ENCODE measurements at places on chromosomes 11 and 22. TPM values are rescaled to one million over a fixed set of nuclear protein-coding genes. Genes with fewer than 3 reads are reported as not detected.

GRCh38 chr11:10455637-10456487, 798 bp downstream of the AMPD3 start:
- no peak for DNase-seq

GRCh38 chr11:19738124-19738523, 25.5 kb downstream of the NAV2 start:
- no peak for DNase-seq

DNA sequence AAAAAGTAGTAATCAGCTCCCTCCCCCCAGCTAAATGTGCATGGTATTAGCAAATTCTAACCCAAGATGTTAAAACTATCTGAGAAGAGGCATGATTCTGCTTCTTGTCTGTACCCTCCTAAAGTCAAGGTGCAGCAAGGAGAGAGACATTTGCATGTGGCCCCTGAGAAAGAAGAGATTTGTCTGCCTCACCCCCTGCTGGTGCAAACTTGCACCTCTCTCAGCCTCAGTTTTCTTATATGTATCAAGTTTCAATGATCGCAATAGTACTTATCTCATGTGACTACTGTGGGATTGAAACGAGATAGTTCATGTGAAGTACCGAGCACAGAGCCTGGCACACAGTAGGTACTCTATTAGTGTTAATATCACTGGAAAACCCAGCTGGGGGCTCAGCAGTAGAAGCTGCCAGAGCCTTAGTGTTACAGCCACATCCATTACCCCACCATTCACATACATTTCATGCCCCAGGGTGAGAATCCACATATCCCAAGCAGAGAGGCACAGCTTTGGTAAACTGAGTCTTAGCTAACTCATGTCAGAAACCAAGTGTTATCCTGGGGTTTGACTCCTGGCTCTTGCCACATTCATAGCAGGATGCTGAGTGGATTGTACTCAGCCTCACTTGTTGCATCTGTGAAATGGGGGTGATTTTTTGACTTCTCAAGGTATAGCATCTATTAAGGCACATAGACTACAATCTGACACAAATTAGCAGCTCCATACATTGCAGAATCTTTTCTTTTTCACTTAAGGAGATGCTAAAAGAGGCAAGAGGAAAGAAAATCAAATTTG, 24.9 kb downstream of the CD44 start:
- DNase-seq: no peak

Gene PGR
- 4.8 TPM for total RNA-seq

Gene MLC1
- total RNA-seq: not detected

GRCh38 chr11:111696556-111696955, 69.6 kb downstream of the PPP2R1B start:
- no peak for DNase-seq

Gene OTOG
- total RNA-seq: not detected

DNA sequence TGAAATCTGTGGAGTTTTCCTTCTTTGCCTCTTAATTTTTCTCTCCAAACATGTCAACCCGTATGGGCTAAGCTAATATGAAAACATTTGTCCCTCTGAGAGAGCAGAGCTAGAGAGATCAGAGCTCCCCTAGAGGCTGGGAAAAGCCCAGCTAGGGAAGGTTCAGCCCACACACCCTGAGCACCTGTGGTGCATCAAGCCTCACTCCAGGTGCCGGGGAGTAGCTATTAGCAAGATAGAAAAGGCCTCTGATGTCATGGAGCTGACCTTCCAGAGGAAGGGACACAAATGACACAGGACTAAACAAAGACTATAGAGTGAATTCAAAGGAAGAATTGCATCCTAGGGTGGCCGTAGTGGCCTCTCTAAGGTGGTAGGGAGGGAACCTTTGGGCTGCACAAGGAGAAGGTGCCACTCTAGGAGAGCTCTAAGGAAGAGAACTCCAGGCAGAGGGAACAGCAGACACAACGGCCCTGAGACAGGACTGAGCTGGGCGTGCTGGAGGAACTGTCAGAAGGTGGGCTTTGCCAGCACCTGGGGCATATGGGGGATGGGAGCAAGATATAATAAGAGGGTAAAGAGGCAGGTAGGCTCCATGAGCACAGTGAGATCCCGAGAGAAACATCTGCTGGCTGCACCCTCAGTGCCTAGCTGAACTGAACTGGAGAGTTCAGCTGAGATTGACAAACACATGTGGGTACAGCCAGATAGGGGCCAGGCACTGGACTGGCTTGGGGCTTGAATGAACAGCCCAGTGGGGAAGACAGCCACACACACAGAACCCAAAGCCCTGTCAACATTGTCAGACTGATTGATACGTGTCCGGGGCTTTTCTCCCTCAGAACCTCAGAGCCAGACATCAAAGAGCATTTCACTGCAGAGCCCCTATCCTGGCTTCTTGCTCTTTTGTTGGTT, 65.5 kb upstream of the DRD2 start:
- DNase-seq: no peak

DNA sequence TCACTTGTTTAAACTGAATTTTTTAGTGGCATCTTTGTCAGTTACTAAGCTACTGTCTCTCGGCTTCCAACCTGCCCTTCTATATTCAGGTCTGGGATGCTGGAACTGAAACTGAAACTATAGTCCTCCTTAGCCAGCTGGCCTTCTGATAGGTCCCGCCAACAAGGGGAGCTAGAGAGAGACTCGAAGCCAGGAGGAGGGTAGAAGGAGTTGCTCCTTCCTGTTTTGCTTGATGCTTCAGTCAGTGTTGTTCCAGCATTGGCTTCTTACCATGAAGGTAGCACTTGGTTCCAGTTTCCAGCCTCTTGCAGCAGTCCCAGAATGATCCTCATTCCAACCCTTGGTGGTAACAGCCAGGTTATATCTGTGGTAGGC, 32.9 kb upstream of the HORMAD2 start:
- DNase-seq: no peak

DNA sequence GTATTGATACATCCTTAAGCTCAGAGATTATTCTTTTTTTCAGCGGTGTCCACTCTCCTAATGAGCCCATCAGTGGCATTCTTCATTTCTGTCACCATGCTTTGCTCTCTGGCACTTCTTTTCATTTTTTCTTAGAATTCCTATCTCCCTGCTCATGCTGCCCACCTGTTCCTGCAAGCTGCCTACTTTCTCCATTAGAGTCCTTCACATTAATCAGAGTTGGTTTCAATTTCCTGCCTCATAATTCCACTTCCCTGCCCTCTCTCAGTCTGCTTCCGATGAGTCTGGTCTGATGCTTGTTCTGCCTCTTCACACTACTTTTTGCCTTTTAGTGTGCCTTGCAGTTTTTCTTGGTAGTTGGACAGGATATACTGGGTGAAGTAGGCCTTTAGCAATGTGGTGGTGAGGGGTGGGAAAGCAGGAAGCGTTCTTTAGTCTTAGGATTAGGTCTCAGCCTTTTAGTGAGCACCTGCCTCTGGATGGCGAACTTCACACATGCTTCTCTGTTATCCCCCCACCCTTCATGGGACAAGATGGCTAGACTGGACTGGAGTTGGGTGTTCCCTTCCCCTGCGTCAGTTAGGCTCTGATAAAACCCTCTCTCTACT, 53.6 kb downstream of the CECR2 start:
- no peak for DNase-seq

DNA sequence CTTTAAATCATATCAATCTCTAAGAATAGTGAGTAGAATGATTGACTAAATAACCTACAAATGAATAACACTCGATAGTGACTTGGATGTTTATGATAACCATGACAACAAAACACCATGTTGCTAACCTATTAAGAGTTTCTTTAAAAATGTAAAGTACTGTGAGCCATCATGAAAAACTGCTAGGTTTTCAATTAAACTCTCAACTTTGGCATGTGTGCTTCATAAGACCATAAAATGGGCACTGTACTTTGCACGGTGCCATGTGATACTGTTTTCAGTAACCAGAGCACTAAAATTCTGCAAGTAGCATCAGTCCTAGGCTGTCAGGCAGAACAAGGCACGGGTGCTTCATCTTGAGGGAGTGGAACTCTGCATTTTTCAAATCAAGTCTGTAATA, 96.2 kb upstream of the TRIM77 start:
- no peak for DNase-seq

DNA sequence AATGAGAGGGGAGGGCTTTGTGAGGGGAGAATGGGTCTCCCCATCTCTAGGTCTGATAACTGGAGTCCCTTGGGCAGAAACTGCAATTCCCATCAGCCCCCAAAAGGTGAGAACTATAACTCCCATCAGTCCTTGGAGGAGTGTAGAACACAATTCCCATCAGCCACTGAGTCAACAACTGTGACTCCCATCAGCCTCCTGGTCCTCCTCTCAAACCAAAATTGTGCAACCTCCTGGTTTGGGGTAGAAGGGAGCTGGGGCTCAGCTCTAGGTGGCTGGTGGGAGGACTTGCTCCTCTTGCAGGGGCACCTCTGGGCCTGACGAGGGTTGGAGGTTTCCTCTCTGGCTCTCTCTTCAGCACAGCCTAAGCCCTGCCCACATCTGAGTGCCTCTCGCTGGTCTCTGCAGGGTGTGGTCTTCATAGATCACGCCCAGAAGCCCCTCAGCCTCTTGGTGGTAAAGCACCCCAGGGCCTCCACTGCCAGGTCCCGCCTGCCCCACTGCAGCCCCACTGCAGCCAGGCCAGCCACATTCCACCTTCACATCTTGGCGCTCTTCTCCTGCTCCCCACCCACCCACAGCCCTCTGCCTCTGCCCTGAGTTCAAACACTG, 18.5 kb downstream of the SLC22A12 start:
- DNase-seq: no peak

Gene TMEM191C
- not detected for total RNA-seq

DNA sequence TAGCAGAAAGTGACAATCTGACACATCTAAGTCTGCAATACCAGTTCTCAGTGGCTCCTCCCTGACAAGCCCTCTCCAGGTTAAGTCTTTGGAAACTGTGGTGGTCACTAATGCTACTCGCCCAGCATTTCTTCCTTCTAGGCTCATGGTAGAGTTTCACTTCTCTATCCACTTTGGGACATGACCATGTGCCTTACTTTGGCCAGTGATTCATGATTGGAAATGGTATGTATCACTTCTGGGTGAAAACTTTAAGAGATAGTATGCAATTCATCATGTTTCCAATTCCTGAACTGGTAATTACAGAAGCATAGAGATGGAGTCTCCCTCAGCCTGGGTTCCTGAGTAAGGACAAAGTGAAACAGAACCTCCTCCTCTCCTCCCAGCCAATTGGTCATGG, 151.5 kb upstream of the LMO1 start:
- no peak for DNase-seq

- peak; percentile 13 for DNase-seq
Measured at GRCh38 chr11:115580927-115581680, 76.9 kb upstream of the CADM1 start.

GRCh38 chr22:36761553-36762240, 14.2 kb downstream of the IFT27 start:
- DNase-seq: no peak

- DNase-seq: no peak
Measured at GRCh38 chr22:22230438-22230837, 14.1 kb upstream of the VPREB1 start.

DNA sequence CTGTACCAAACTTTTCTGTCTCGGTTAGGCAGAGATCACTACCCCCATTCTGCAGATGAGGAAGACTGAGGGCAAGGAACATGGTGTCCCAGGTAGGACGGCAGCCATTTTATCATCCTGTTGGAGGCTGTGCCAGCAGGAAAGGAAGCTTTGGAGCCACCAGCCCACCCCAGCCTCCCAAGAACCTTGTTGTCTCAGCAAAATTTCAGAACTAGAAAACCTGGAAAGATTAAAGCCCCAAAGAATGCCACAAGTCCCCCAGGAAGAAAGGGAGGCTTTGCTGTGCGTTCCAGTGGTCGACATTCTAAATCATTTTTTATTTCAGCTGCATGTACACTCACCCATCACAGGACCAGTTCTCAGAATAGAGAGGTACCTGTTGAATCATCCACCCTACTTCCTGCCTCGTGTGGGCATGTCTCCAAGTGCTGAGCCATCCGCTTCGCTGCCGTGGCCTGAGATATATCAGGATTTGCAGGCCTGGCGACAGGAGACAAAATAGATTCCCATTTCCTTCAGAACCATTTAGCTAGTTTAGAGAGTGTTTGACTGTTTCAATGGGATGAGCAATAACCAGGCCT, 13.0 kb upstream of the EIF3D start:
- no peak for DNase-seq

- DNase-seq: peak; percentile 50
Measured at GRCh38 chr11:122440811-122441665, 214.5 kb upstream of the UBASH3B start.

GRCh38 chr11:22787551-22788162, 41.9 kb downstream of the SVIP start:
- DNase-seq: no peak

- DNase-seq: peak; percentile 40
Measured at GRCh38 chr22:26330971-26331625, 98.0 kb upstream of the ASPHD2 start.

DNA sequence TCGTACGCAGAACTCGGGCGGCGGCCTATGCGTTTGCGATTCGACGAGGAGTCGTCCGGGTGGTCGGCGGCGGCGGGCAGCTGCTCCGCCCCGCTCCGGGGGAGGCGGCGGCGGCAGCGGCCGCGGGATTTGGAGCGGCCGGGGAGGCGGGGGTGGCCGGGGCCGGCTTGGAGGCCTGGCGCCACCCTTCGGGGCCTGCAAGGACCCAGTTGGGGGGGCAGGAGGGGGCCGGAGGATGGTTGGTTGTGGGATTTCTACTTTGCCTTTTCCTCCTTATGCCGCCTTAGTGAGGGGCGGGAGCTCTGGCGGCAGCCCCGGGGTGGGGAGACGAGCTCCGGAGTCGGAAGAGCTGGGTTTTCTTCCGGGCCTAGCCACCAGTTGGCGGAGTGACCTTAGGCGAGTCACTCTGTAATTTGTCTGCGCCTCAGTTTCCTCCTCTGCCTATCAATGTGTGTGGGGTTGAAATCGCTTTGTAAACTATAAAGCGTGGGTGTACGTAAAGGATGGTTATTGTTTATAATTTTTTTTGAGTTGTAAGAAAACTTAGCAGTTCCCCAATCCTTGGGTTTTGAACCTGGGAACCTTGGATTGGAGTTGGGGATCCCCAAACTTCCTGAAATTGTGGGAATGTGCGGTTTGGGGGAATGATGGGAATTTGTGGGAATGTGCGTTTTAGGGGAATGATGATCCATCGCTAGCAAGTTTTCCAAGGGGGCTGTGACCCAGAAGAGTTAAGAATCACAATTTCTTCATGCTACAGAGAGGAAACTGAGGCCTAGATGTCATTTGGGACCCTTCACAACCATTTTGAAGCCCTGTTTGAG, 679 bp downstream of the TUG1 start:
- DNase-seq: no peak

Gene PRODH
- 147 TPM for total RNA-seq

GRCh38 chr22:22981670-22982571, 88.4 kb upstream of the GNAZ start:
- DNase-seq: no peak

Gene ACR
- total RNA-seq: 4.8 TPM

DNA sequence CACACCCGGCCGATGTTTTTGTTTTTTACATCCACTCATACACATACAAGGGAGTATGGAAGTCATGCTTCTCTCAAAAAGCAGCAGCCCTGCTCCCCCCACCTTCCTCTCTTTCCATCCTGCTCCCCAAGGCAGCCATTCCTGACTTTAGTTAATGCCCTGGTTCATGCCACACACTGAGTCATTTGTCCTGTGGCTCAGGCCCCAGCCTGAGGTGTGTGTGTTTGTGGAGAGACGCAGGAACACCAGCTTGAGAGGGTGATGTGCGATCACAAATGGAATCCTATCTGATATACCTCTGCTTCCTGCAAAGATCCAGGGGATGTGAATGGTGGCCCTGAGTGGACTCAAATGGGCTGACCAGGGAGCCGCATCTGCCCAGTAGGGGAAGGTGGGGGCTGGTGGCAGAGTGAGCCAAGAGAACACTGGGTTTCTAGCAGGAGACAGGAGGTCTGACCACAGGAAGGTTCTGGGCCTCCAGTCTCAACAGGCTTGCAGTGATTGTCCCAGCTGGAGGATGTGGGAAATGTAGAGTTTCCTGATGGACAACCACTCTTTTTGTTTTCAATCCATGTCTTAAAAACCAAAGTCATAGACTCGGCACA, 86.7 kb downstream of the OSBP2 start:
- DNase-seq: no peak

Data from tibial nerve (tissue), 4 donors.